ENCODE measurements at places on chromosomes 12 and 14.

GRCh38 chr12:109140560-109140959 is 24.2 kb downstream of the ACACB start:
- DNase-seq, result no peak

- DNase-seq, result peak; percentile 21
Observed at GRCh38 chr12:49279706-49280159, 14.9 kb downstream of the TUBA1C start.

GRCh38 chr12:101591781-101592180 is 3.0 kb upstream of the MYBPC1 start:
- DNase-seq, result no peak

DNA sequence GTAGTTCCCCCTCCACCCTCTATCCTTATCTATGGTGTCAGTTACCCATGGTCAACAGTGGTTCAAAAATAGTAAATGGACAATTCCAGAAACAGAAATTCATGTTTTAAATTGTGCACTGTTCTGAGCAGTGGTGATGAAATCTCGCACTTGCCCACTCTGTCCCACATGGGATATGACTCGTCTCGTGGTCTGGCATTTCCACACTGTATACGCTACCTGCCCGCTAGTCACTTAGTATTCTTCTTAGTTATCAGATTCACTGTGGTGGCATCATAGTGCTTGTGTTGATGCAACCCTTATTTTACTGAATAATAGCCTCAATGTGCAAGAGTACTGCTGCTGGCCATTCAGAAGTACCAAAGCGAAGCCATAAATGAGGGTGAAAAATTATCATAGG is 507.0 kb downstream of the SNAPC1 start:
- DNase-seq, result no peak

DNA sequence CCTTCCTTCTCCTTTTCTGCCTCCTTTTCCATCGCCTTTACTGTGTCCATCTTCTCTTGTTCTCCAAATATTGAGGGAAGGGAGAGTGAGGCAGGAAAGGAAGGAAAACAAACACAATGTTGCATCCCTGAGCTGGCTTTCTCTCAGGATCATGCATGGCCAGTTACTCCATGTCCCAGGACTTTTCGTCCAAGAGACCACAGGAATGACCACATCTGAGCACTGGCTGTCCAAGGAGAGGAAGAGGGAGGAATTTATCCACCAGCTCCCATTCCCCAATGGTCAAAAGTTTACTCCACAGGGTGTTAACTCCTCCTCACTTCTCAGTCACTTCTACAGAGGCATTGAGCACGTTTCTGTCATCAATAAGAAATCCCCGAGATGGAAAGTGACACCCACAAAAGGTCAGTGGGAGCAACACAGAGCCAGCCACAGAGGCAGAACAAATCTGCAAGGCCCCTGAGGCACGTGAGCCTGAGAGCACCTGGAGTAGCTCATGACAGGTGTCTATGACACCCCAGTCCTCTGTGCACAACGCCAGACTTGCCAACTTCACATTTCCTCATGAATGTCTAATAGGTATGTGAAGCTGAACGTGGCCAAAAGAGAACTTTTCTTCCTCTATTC is 177.3 kb upstream of the NUDT4 start:
- no peak for DNase-seq

GRCh38 chr14:99649219-99649618 is 4.3 kb downstream of the HHIPL1 start:
- no peak for DNase-seq

- DNase-seq, result no peak
Observed at GRCh38 chr12:67709367-67709954, 60.9 kb downstream of the DYRK2 start.

- DNase-seq, result no peak
Observed at GRCh38 chr14:102769049-102769327, 8.3 kb upstream of the TRAF3 start.

DNA sequence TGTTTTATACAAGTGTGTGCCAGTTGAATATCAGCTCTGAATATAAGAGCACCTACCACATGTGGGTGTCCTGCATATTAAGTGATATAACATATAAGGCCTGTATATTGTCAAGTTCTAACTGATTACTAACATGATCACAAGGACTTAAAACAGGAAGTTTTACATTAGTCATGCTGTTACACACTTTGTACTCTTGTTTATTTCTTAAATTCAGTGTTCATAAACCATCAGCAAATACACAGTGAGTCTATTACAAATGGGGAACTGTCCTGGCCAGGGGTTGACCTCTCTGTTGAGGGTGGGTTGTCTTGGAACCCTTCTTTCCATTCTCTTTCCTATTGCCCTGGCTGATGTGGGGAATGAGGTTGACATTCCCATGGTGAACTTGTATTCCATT is 19.1 kb downstream of the HELB start:
- DNase-seq, result no peak

GRCh38 chr14:100132161-100132902 is 27.1 kb downstream of the DEGS2 start:
- no peak for DNase-seq

DNA sequence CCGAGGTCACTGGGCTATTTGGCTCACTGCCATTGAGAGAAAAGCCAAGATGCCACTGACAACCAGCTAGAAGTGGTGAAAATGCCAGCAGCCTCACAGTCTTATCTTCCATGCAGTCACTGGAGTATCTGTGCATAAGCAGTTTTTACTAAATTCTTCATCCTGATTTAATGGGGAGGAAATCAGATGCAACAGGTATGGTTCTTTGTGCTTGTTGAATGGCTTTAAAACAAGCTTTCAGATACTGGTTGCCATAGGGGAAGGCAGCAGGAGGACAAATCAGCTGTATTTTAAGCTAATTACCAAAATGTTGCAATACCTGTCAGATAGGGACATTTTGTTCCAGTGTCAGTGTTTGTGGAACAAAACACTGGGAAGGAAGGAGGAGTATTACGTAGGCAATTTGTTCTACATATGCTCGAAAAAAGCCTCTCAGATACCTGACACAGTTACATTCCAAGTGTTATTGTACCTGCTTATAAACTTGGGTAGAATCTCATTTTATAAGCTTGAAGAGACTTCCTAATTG is 54.1 kb upstream of the ARHGAP5 start:
- no peak for DNase-seq

GRCh38 chr12:52980650-52981423 is 25.4 kb upstream of the EIF4B start:
- peak; percentile 71 for DNase-seq

DNA sequence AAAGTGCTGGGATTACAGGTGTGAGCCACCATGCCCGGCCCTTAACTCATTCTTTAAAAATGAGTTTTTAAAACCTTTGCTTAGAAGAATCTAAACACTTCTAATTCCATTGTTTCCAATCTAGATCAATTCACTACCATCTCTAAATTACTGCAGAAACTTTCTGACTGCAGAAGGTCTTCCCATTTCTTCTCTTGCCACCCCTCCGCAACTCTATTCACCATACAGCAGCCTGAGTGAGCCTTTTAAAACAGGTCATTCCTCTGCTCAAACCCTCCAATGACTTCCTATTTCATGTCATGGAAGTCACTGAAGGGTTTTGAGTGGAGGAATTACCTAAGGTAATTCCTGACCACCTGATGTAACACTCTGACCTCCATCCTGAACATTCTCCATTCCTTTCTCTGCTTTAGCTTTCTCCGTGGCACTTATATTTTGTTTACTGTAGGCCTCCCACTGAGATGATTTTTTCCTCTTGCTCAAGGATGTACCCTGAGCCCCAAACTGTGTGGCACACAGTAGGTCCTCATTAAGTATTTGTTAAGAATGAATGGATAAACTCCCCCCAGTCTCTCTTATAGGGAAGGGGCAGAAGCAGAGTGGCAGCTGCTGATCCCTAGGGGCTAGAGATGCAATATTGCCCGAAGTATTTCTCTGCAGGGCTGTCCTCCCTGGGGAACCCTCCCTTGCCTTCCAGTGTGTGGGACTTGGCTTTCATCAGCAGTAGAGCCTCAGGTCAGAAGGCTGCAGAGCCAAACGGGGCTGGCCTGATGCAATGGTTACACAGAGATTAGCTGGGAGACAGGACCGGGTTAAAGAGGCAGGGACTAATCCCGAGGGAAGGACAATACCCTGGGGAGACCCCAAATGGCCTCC is 1.2 kb downstream of the DDIT3 start:
- no peak for DNase-seq

DNA sequence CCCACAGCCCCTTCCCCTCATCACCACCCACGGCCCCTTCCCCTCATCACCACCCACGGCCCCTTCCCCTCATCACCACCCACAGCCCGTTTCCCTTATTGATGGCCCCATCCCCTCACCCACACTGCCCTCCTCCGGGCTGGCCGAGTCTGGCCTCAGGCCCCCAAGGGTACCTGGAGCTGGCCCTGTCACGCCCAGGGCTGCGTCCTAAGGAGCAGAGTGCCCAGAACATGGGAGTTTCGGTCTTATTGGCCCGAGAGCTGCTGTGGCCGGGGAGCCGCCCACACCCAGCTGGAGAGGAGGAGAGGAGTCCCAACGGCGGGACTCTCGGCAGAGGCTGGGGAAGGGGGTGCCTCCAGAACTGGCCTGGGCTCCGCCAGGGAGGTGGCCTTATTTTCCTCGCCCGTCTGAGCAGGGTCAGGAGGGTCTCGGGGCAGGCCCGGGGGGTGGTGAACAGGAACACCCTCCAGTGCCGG is 182.3 kb downstream of the KIF26A start:
- no peak for DNase-seq

DNA sequence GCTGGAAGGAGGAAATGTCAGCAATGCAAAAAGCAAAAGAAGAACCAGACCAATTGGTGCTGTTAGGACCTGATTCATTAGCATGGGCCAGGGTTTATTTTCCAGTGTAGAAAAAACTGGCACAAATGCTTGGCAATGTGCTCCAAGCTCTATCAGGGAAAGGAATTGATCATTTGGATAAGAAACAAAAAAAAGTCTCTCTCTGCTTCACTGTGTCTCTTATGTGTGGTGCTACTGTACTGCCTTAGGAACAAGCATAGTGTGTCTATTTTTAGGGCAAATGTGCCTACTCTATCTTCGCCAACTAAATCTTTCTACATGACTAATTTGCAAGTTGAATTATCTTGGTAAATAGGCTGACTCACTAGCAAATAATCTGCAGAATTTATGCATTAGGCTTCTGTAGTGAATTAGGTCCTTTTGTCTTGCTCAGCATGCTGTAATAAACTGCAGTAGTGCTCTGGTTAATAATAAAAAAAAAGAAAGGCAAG is 236.7 kb downstream of the MDGA2 start:
- DNase-seq, result no peak

DNA sequence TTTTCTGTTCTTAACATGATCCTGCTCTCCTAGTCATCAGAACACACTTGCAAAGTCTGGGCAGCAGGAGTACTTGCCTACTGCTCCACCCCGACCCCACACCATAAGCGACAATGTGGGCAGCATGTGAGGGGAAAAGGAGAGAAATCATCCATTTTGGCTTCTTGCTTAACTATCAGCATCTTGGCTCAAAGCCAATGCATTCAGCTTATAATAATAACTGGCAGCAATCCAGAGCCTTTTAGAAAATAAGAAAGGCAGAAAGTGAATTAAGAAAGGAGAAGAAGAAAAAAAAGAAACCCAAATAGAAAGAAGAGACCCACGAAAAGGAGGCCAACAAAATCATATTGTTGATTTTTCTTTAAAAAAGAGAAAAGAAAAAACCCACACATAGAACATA is 930.8 kb downstream of the BCL11B start:
- no peak for DNase-seq

GRCh38 chr12:118033323-118033722 is 16.8 kb downstream of the RFC5 start:
- no peak for DNase-seq

GRCh38 chr14:76727384-76727783 is 33.9 kb upstream of the VASH1 start:
- no peak for DNase-seq

GRCh38 chr12:1328391-1328790 is 266.0 kb downstream of the FBXL14 start:
- no peak for DNase-seq

DNA sequence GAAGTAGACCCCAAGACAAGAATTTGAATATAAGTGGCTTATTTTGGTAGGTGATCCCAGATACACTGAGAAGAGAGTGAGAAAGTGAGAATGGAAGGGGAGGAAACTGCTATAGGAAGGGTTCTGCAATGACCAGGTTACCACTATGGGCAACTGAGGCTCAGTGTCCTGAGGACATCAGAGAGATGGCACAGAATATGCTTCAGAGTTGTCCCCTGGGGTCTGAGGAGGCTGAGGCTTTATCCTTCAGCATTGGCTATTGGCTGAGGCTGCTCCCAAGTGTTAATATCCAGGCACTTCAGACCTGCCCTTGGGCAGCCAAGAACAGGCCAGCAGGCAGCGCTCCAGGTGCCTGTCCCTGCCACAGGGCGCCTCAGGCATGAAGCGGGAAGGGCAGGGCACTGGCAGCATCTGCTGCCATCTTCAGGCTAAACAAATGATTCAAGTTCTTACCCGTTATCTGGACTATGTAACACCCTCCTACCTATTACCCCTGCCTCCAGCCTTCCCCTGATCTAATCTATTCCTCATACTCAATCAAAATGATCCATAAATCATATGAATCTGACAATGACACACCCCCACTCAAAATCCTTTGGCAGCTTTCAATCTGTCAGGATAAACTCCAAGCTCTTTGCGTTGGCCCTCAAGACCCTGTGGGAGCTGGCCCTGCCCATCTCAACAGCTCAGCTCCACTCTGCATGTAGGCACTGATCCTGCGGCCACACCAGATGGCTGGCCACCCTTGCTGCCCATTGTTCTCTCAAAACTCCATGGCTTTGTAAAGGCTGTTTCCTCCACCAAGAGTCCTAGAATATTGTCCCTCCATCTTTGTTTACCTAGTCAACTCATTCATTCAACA is 42.4 kb downstream of the CKAP4 start:
- peak; percentile 24 for DNase-seq

- no peak for DNase-seq
Observed at GRCh38 chr14:89033756-89034155, 209.3 kb downstream of the TTC8 start.

GRCh38 chr12:110537605-110538409 is 35.7 kb downstream of the RAD9B start:
- no peak for DNase-seq

Measured in DMS 273 treated with DMSO at 0.1 percent for 48 hours (cell line).